ENCODE measurements at places on chromosomes 6 and 20.
A peak's percentile ranks its signal among the peaks of the same experiment; 100 is the strongest.

- no peak for DNase-seq
These were observed 84.9 kb upstream of the HTR1B start for GRCh38 chr6:77548190-77548589.

DNA sequence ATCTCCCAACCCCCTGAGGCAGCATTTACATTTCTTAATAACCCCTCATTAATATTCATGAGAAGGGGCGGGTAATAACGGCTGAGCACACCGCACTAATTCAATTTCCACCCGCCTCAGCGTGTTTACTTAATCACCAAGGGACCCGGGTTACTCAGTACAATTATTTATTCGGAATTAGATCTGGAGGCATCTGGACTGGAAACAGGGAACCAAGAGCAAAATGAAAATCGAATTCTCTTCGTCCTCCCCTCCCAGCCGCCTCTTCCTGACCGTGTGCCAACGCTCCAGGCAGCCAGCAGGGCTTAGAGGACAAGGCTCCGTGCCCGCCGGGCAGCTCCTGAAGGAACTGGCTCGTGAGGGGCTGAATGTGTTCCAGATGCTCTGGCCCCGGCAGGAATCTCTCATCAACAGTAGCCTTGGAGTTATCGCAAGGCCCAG is 23.5 kb upstream of the CTNNBL1 start:
- peak; percentile 59 for DNase-seq

GRCh38 chr20:25237610-25238318 is 10.1 kb upstream of the PYGB start:
- DNase-seq: peak; percentile 95

DNA sequence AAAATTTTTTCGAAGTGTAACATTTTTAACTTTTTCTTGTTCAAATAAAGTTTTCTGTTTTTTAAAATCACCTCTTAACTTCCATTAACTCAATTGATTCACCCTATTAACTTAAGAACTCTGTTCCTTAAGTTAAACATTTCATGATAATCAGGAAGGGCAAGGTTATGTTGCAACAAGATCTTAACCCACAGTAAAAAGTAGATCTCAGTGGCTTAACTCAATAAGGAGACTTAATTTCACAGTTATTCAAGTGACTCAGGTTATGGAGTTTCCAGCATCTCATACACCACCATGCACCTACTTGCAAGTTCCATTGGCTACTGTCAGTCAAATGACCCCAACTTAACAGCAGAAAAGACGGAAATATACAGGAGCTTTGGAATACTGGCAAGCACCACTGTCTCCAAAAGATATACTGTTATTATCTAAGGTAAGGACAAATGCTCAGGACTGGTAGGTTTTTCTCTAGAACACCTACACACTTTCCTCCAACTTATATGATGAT is 11.2 kb downstream of the HLA-DQB1 start:
- no peak for DNase-seq

- DNase-seq: peak; percentile 72
These were observed 11.8 kb upstream of the BFSP1 start for GRCh38 chr20:17542993-17543412.

DNA sequence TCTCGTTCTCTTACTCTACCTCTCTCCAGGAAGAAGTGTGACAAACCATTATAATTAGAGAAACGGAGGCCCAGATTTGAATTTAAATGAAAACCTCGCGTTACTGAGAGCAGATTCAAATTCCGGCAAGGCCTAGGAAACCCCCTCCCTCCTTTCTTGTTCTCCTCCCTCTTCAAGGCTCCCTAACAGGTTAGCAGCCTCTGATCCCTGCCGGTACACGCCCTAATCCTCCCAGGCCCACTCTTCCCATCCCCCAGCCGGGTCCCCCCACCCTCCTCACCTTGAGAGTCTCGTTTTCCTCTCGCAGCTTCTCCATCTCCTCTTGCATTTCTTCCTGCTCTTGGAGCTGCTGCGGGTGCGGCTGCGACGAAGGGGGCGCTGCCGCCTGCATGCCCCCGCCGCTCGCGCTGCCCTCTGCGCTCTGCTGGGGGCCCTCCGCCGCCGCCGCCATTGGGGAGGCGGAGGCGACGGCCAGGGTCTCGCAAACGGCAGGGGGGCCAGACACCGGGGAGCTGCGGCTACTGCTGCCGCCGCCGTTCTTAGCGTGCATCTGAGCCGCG is 3.8 kb downstream of the MTCL3 start:
- DNase-seq: peak; percentile 54

DNA sequence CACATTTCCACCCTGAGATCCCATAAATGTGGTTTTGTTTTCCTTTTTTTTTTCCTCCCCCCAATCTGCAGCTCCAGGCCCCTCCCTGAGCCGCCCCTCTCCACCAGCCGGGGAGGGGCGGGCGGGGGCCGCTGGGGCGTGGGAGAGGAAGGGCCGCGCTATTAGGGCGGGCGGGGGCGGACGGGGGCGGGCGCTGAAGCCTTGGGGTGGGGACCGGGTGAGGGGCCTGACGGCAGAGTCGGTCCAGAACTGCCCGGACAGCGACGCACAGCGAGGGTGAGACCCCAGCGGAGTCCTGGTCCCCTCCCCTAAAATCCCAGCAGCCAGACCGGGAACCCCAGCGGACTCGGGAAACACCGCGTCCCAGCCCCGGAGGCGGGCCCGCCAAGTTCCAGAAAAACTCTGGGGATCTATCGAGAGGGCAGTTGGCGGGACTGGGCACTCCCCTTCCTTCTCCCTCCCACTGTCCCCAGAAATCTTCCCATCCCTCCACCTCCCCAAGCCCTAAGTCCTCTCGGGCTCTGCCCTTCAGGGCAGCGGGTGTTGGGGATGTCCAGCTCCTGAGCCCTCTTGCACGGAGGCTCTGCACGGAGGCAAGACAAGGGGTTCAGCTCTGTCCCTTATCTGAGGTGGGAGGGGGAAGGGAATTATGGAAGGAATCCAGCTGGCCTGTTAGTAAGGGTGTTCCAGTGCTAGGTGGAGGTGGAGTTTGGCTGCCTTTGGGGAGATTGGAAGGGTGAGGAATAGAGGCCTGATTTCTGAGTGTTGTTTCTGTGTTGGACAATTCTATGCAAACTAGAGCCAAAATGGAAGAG is at the start of gene PRICKLE4:
Gene PRICKLE4 (plus strand): TSS at position 232 of the 815 bp plus-strand sequence. CDS start 2,692 bp downstream, outside the sequence.
- peak; percentile 38 for DNase-seq

Data from GM03348 (cell line).